ENCODE measurements at places on chromosomes 3 and 15.

- DNase-seq = no peak
Observed at GRCh38 chr15:89002830-89003229, 85.4 kb upstream of the ABHD2 start.

DNA sequence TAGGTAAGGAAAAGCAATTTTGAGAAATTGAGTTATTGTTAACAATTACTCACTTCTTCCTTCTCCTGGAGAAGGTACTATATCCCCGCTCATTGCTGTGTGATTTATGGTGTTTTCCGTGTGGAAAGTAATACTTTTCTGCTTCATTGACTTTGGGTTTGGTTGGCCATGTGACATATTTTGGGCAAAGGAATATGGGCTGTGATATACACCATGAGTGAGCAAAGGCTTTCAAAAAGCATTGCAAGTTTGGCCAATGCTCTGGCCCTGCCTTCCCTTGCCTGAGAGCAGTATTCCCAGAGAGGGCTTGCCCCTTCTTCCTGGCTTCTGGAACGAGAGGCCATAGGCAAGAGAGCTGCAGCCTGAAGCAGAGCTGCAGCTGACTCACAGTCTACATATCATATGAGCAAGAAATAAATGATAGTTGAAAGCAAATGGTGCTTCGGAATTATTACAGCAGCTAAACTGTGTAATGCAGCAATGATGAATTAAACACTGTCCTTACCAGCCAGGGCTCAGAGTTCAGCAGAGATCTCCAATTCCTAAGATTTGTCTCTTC lies 216.8 kb upstream of the CD96 start:
- DNase-seq = no peak

DNA sequence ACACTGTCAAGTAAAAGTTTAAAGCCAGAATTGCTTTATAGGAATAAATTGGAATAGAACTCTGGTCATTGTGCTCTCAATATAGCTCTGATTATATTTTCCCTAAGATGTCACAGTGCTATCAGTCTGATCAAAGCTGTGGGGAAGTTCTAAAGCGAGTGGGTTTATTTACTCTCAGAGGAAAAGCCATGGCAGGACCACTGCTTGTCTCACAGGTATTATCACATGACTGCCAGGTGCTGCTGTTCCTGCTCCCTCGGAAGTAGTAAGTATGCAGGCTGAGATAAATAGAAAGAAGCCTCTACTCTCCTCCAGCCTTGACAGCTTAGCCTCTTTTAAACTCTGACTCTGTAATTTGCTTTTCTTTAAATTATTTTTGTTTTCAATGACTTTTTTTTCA lies 49.1 kb upstream of the UTS2B start:
- DNase-seq = no peak

DNA sequence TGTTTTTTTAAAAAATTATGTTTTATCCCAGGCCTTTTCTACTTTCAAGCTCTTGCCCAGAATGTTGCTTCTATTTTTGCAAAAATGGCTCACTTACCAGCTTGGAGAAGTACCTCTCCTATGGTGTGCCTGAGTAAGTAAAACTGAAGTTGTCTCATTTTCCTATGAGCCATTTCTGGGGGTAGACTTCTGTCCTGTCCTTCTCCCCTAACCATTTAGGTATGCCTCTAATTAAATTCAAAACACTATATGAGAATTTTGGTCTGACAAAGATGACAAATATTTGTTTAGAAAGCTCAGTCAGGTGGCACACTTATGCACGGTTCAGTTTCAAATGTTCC lies 282.5 kb upstream of the ICE2 start:
- no peak for DNase-seq

DNA sequence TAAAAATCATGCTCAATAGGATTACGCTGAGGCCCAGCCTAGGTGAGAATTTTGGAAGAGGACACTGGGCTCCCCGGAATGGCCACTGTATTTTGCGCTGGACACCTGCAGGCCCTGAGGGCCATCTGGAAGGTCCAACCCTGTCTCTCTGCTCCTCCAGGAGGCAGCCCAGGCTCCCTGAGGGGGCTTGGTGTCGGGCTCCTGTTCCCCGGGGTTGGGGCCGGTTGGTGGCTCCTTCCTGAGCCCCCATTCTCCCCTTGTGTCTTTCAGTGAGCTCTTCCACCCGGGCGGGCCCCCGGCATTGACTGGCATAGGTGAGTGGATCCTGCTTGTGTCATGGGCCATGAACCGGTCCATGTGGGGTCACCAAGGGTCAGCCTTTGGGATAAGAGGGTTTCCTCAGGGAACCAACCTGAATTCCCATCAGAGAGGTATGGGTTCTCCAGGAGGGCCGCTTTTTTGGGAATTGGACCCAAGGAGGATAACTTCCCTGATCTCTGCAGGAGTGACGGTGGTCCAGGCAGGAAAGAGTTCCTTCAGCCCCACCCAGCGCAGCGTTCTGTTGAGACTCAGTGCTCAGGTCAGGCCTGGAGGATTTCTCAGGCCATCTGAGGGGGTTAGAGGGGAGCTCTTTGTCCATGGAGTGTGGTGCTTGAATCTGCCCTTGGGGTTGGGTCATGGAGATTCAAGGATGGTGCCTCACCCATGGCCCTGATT lies 187.8 kb downstream of the UBE3A start:
- DNase-seq = no peak

DNA sequence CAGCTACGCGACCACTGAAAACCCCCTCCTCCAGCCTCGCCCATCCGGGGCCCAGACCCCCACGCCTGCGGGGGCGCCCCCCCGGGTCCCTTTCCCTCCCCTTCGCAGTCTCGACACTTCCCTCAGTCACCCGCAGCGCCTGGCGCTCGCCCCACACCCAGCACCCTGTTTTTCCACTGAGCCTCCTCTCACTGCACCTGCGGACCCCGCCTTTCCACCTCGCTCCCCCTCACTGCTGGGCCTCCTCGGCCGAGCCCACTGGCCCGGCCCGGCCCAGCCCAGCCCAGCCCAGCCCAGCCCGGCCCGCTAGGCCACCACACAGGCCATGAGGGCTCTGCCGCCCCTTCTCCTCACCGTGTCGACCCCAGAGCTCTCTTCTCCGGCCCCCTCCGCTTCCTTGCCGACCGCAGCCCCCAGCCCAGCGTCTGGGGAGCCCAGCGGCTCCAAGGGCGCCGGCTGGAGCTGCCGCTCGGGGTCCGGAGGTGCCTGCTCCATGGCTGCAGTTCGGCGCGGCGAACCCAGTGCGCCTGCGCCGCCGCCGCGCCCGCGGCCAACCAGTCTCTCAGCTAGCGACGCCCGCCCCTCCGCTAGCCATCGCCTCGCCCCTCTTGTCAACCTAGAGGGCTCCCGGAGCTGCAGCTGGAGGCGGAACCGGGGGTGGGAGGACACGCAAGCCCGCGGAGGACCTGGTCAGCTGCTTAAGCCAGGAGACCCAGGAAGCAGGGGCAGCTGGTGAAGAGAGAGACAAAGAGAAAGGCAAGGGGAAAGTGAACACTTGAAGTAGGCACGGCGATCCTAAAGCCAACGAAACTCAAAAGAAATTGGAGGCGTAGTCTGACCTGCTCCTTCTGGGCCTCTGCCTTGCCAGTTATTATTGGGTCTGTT lies at the start of gene SNX4:
SNX4 (minus strand) TSS at position 525 of the 885 bp plus-strand sequence; CDS start at position 495, 30 bp downstream.
- DNase-seq = peak; percentile 58

DNA sequence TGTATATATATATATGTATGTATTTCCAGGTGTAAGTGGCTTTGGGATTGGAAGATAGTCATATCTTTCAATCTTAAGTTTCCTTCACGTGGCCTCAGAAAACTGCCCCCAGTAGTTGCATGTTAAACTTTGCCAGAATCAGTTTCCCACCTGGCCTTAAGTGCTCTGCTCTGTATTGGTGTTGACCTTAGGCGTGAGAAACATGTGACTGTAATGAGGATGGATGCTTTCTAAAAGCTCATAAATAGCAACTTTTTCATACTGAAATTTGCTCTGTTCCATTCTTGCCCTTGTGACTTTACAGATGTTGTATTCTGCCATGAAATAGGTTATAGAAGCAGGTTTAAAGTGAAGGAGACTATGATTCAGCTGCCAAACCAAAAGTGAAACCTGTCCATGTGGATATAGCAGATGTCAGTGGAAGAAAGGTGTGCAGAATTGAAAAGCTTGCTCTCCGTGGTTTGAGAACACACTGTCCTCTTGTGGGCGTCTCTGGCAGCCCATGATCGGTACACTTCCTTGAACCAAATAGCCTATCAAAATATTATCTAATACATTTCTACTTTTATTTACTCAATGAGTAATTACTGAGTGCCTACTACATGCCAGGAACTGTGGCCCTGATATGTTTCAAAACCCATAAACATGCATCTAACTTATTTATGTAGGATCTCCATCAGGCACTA lies 15.8 kb downstream of the SCG5 start:
- no peak for DNase-seq

DNA sequence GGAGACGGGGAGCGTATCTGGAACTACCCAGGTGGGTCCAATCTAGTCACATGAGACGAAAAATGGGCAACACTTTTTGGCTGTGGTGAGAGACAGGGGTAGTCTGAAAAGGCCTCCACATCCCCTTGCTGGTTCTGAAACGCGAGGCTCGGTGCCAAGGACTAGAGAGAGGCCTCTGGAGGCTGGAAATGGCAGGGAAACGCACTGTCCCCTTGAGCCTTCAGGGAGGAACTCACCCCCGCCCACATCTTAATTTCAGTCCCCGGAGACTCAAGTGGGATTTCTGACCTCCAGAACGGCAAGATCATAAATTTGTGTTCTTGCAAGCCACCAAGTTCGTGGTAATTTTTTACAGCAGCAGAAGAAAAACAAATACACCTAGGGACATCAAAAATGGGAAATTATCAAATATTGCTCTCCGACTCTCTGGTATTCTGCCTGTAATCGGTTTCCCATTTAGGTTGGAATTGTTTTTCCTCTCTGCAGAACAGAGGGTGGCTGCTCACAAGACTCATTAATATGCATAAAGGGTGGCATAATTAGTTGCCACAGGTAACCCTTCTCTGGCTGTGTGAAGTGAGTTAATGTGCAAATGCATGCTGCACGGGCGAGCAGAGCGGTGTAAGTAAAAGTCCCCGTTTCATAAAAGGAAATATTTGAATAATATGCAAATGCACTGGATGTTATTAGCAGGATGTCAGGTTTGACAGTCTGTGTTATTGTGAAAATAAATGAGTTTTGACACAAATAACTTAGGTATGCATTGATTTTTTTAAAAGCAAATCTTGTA lies 185.7 kb downstream of the ARRDC4 start:
- no peak for DNase-seq

GRCh38 chr3:16468002-16468335 lies 45.5 kb downstream of the RFTN1 start:
- no peak for DNase-seq

DNA sequence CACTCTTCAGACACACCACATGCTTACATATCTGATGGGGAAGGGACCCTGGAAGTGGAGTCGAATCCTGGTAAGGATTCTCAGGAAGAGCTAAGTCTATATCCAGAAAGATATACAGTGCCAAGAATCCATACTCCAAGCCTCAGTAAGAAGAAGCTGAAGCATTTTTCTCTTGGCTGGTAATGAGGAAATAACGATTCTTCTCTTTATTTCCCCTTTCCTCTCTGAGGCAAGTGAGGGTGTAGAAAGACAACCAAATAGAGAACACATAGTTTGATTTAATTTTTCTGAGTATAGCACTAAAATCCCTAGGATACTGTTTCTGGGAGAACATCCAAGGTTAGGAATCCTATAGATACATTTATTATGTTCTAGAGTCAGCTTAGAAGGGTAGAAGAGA lies 857.3 kb downstream of the TUSC7 start:
- DNase-seq = no peak

- no peak for DNase-seq
Observed at GRCh38 chr15:36844534-36844998, 255.8 kb downstream of the MEIS2 start.

GRCh38 chr3:132593947-132594323 lies 3.1 kb upstream of the ACKR4 start:
- DNase-seq = no peak
